ENCODE measurements at places on chromosomes 4 and X.

GRCh38 chr4:56976283-56976836, 1.0 kb downstream of the NOA1 start:
- no peak for DNase-seq

GRCh38 chrX:70169281-70169680, 8.0 kb upstream of the DGAT2L6 start:
- no peak for DNase-seq

GRCh38 chrX:790783-791360, 160.3 kb downstream of the SHOX start:
- DNase-seq = no peak

- DNase-seq = no peak
Observed at GRCh38 chrX:23525531-23525930, 141.8 kb upstream of the PRDX4 start.

DNA sequence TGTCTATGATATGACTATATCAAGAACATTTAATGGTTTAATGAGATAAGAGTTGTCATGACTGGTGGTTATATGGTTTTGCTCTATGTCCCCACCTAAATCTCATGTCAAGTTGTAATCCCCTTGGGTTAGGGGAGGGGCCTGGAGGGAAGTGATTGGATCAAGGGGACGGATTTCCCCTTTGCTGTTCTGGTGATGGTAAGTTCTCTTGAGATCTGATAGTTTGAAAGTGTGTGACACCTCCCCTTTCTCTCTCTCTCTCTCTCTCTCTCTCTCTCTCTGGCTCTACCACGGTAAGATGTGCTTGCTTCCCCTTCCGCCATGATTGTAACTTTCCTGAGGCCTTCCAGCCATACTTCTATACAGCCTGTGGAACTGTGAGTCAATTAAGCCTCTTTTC, 803.4 kb downstream of the TRIML1 start:
- DNase-seq = no peak

DNA sequence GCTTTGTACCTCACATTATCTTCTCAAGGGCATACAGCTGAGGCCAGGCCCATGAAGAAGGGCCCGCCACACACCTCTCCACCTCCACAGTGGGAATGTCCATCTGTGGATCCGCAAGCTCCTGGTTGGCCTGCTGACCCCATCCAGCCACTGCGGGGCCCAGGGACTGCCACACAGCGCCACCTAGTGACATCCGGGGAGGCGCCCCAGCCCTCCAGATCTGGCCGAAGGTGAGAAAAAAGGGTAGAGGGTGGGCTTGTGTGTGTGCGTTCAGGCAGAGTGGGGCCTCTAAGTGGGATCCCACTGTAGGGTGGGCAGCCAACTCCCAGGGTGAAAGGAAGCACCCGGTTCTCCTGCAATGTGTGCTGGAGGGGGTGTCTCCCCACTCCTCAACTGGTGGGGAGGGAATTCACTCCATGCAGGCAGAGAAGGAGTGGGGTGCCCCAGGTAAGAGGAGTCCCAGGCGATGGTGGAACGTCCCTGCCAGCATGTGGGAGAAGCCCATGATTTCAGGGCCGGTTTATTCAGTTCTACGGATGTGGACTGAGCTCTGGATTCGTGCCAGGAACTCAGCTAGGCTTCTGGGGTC, 117.3 kb downstream of the ENPP6 start:
- DNase-seq = peak; percentile 13

GRCh38 chrX:40106676-40107290, 9.0 kb upstream of the BCOR start:
- no peak for DNase-seq

DNA sequence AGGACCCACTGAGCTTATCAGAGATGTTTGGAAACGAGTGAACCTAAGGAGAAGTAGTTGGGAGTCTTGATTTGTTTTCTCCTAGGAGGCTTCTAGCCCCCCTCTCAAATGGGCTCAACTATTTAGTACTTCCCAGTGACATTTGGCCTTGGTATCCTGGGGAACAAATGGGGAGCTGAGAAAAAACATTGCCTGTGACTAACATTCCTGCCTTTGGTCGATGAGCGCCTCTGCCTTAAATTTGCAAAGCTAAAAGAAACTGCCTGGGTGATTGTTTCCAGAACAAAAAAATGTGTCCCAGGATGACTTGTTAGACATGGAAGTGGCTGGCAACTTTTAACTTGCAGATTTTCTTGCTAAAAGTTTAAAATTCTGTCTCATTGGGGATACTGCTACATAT, 58.8 kb upstream of the IGFBP7 start:
- no peak for DNase-seq

DNA sequence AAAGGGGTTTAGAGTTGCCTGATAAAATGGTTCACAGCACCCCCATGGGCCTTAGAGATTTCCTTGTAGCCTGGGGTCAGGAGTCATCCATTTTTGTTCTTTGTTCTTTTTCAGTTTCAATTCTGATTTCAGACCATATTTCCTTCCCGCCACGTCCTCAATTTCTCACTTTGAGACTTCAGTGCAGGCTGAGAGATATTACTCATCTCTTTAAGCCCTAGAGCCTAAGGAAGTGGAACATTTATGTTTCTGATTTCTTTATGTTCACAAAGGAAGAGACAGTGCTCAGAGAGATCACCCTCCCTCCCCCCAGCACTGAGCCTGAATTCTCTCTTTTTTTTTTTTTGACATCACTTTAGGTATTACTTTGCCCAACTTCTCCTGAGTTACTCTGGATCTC, 56.3 kb downstream of the MSN start:
- no peak for DNase-seq

GRCh38 chrX:82676386-82676785, 831.7 kb upstream of the POU3F4 start:
- no peak for DNase-seq

DNA sequence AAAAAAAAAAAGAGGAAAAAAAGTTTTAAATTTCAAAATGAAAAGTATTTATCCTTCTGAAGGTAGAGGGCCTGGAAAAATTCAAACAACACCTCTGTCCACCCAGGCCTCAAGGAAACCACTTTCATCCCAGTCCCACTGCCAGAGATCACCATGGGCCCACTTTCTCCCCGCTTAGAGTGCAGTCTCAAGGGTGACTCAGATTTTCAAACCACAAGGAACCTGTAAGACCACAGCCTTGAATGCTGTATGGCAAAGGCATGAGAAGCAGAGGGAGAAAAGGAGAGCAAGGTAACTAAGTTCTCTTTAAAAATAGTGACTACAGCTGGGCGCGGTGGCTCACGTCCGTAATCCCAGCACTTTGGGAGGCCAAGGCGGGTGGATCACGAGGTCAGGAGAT, 87.9 kb upstream of the PACRGL start:
- DNase-seq = no peak

DNA sequence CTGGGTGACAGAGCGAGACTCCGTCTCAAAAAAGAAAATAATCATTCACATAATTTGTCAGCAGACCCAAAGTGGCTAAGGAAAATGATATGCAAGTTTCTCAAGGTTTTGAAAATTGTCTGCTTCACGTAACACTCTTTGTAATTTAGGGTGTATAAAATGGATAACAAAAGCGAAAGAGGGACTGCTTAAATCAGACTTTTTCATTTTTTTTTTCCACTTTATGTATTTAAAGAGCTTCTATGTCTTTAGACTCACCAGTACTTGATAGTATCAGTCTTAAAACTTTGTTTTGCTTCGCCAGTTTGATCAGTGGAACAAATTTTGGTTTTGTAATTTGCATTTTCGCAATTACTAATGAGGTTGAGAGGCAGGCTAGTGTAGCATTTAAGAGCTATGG, 34.6 kb downstream of the USP9X start:
- DNase-seq = no peak

GRCh38 chrX:10726647-10727046, 106.3 kb upstream of the MID1 start:
- no peak for DNase-seq

DNA sequence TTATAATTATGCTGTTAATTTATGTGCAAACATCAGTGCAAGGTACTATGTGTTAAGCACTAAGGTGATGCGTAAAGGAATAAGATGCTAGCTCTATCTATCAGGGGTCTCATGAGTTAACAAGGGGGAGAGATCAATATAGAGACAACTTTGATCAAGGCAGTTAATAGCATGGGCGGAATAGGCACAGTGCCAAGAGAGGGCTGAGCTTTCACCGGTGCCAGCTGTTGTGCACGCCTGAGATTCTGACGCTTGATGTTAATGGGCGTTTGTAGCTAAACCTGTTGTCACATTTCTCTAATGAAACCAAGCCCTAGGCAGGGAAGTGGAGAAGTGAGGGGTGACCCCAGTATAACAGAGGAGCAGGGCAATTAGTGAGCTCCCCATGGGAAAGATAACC, 86.0 kb upstream of the NMU start:
- DNase-seq = no peak

DNA sequence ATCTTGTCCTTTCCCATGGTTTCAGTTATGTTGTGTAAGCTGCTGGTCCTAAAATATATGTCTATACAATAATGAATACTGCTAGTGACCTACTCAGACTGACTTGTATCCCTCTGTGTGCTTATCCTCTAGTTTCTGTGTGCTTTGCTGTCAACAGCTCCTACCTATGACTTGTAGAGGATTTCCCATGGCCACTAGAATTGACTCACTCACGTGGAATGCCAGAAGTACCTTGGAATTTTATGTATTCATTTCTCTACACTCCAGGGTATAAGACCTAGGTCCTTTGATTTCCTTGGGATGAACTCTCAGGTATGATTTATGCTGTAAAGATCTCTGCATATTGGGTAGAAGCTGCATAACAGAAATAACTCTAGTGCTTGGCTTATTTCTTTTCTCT, 279.9 kb upstream of the SLIT2 start:
- no peak for DNase-seq

DNA sequence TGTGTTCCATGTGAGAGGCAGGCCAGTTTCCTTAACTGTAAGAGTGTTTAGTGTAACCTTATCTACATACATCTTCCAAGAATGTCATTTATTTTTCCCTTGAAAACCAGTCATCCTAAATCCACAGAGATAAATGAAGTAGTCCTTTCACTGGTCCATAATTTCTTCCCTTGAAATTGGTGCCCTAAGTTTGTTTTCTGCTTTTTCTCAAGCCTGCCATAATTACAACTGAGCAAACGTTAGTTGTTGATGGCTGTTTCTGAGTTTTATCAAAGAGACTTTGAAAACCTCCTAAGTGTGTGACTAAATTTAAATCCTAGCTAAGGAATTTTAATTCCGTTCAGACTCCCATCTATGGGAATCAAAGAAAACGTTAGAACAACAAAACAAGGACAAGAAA, 3.6 kb upstream of the TDO2 start:
- DNase-seq = no peak

DNA sequence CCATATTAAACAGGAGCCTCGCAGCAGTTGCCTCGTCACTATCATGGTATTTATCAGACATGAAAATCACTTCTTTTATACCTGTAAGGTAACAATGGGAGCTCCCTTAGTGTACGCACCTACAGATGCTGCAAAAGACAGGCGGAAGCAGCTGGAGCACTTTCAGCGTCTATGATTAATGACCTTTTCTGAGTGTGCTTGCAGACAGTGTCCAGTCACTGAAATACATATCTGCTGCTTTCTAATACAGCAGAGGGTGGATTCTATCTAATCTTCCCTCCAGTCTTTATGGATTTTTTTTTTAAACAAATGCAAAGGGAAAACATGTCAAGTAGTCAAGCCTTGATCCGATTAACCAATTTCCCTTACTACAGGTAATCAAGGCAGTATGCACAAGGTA, 24.1 kb downstream of the DCTD start:
- no peak for DNase-seq

DNA sequence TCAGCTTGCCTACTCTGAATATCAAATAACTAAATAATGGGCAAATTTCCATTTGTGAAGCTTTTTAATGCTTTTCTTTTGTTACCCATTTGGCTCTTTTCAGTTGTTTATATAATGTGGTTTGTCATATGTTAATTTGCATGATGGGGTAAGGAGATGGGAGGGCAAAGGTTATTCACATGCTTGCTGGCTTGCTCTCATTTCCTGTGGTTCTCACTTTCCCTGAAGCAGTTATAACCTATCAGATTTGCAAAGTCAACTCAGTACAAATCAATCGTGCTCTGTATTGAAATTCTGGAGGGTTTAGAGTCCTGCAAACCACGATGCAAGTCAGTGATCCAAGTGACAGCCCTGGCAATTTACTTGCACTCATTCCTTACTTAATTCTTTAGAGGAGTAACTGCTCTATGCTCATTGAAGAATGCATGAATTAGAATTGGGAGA, 711.2 kb downstream of the ADGRL3 start:
- no peak for DNase-seq

GRCh38 chr4:112145790-112146501, 692 bp downstream of the FAM241A start:
- peak; percentile 74 for DNase-seq

GRCh38 chr4:137966504-137966903, 275.6 kb downstream of the SLC7A11 start:
- DNase-seq = no peak

DNA sequence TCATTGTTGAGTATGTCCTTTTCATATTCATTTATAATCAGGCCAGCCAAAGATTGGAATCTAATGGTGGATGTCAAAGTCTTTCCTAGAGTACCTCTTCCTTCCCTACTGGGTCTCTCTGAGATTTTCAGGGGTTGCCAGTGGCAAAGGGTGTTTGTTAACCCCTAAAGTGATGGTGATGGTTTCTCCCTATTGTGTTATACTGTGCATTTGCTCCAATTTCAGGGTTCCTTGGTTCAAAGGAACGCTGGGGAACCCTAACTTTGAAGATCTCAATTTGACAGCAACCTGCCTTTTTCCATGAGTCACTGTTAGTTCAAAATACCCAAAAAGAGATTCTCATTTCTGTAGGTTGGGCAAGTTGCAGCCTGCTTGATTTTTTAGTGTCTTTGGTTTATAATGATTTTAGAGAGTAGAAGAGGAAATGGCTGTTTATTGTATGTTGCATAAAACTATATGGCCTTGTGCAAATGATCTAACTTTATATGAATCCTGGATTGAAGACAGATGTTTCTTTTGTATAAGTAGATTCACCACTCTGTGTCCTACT, 23.0 kb downstream of the GAB1 start:
- DNase-seq = no peak

GRCh38 chr4:26407476-26407875, 82.8 kb downstream of the CCKAR start:
- DNase-seq = no peak

DNA sequence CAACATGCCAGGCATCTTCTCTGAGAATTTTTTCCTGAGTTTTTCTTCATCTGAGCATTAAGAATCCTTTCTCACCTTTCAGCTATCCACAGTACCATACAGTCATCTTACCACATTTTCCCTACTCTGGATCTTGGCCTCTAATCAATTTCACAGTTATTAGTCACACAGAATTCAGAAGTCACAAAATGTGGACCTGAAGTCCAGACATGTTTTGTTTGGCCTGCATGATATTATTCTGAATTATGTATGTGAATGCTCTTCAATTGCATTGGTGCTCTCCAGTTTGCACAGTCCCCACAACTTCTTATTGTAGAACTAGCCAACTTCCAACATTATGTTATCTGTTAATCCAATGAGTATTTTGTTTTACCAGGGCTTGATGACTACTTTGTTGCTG, 102.3 kb upstream of the GRIA3 start:
- DNase-seq = no peak

GRCh38 chr4:18075823-18076433, 54.4 kb upstream of the LCORL start:
- no peak for DNase-seq

All from activated T-cell treated with anti-CD3 and anti-CD28 coated beads, Interleukin-2, amount 50 U/mL, for 4 hours (primary cell).